ENCODE measurements at places on chromosomes 6 and 20.

- no peak for DNase-seq
Measured at GRCh38 chr20:49460916-49461315, 21.6 kb downstream of the KCNB1 start.

DNA sequence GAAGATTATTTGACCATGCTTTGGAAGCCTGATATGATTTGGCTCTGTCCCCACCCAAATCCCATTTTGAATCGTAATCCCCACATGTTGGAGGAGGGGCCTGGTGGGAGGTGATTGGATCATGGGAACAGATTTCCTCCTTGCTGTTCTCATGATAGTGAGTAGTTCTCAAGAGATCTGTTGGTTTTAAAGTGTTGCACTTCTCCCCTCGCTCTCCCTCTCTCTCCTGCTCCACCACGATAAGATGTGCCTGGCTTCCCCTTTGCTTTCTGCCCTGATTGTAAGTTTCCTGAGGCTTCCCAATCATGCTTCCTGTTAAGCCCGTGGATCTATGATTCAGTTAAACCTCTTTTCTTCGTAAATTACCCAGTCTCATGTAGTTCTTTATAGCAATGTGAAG is 21.7 kb upstream of the FAM217A start:
- no peak for DNase-seq

DNA sequence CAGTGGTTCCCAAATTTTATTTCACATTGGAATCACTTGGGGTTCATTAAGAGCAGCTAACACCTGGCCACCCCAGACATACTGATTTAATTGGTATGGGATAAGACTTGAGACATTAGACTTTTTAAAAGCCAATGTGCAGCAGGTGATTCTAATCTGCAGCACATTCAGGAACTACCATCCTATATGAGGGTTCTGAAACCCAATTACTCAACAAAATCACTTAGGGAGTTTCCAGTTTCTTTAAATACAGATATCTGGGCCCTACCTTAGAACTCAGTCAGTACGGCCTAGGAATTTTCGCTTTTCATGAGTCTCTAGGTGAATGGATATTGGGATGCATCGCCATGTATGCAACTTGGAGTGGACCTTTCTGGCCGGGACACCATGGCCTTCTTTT is 24.0 kb upstream of the L3MBTL3 start:
- no peak for DNase-seq

GRCh38 chr20:23362392-23363256 is 642 bp downstream of the GZF1 start:
- DNase-seq = no peak

- DNase-seq = no peak
Measured at GRCh38 chr20:47412083-47412482, 55.6 kb upstream of the ZMYND8 start.

- no peak for DNase-seq
Measured at GRCh38 chr6:143746202-143747119, 68.7 kb downstream of the PHACTR2 start.

- no peak for DNase-seq
Measured at GRCh38 chr6:7169296-7169721, 61.5 kb downstream of the RREB1 start.

- no peak for DNase-seq
Measured at GRCh38 chr6:135126034-135126433, 55.1 kb upstream of the MYB start.

DNA sequence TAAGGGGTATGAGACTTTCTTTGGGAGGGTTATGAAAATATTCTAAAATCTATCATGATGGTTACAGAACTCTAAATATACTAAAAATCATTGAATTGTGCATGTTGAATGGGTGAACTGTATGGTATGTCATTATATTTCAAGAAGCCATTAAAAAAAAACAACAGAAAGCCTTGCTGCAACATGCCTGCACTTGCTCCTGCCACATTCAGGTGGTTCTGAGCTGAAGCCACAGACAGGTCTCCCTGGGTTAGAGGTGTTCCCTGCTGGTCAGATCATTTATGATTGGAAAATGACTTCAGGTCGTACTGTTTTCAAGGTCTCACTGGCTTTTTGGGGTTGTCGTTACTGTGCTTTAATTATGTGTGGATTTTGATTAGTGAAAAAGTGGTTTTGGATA is 13.3 kb downstream of the GMPR start:
- no peak for DNase-seq

GRCh38 chr20:694496-694895 is 18.9 kb upstream of the SCRT2 start:
- no peak for DNase-seq

- DNase-seq = no peak
Measured at GRCh38 chr6:24126586-24127192, 674 bp downstream of the NRSN1 start.

DNA sequence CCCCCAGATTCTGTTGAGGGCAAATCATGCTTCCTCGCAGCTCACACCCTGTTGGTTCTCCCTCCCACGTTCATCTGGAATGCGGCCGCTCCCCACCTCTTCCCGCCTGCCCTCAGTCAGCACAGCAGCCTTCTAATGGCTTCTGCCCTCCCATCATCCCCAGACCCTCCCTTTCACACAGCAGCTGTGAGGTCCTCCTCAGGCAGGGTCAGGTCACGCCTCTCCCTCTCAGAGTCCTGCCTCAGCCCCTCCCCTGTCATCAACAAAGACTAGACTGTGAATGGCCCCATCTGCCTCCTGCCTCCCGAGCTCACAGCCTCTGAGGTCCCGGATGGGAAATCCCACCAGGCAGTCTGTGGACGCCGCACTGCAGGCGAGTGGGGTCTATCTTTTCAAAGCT is 7.9 kb upstream of the BHLHE23 start:
- no peak for DNase-seq

GRCh38 chr6:10487668-10488327 is 33.4 kb upstream of the GCNT2 start:
- no peak for DNase-seq

- DNase-seq = no peak
Measured at GRCh38 chr20:13261460-13262301, 40.6 kb downstream of the ISM1 start.

DNA sequence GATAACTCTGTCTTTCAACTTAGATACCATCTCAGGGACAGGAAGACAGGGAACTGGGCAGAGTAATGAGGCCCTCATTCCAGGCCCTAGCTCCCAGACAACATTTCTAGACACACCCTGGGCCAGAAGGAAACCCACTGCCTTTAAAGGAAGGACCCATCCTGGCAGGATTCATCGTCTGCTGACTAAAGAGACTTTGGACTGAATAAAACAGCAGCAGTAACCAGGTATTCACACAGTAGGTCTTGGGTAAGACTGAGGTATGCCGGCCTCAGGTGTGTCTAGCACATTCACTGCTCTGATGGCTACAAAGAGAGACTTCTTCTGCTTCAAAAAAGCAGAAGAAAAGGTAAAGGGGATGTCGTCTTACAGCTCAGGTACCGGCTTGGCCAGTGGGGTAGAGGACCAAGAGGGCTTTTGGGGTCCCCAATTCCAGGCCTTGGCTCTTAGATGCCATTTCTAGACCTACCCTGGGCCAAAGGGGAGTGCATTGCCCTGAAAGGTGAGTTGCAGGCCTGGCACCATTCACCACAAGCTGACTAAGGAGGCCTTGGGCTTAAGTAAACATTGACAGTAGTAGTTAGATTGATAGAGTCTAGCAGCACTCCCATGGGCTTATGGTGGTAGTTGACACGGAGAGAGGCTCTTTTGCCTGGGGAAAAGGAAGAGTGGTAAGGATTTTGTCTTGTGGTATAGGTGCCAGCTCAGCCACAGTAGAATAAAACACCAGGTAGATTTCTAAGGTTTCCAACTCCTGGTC is 13.4 kb downstream of the SNX14 start:
- DNase-seq = no peak

DNA sequence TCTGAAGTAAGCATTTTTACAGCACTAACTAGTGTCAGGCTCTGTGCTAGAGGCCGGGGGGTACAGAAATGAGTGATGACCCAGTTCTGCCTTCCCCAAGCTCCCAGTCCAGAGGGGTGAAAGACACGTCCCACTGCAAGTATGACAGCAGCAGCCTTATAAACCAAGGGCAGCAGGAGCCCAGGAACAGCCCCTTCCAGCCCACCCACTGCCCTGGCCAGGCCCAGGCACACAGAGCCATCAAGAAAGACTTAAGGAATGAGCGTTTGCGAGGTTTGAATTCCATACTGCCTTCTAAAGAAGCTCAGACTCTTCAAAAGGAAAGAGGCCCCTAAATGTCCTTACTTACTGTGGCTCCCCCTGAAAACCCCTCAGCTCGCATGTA is 10.0 kb downstream of the TRERF1 start:
- no peak for DNase-seq

- peak; percentile 2 for DNase-seq
Measured at GRCh38 chr6:51541847-51542246, 545.6 kb downstream of the PKHD1 start.

DNA sequence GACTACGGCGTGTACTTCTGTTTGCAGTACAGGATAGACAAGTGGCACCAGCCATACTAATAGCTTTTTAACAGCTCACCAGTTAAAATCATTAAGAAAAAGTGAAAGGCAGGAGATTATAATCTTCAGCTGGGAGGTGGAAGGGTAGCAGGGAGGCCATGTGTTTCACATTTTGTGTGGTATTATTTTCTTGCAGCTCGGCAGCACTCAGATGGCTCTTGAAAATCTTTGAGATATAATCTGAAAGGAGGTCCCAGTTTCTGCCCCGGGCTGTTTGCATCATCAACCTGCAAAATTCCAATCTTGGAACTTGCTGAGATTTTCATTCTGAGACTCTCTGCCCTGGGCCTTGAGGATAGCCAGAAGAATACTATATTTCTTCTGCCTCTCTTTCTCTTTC is 87.5 kb upstream of the HDAC2 start:
- no peak for DNase-seq

DNA sequence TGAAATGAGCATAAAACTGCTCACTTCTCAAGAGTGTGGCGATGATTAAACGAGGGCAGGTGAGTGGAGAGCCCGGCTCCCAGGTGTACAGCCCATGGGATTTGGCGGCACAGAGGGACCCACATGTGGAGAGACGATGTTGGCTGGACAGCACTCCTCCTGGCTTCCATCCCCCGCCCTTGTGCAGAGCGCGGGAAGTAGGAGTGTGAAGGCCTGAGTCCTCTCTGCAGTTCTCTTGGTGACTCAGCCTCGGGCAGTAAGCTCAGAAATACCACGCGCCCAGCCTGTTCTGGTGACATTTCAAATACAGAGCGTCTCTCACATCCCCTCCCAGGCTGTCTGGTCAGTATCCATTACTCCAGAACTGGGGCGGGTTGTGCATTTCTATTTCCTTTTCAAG is 94.2 kb upstream of the SRSF6 start:
- DNase-seq = no peak

DNA sequence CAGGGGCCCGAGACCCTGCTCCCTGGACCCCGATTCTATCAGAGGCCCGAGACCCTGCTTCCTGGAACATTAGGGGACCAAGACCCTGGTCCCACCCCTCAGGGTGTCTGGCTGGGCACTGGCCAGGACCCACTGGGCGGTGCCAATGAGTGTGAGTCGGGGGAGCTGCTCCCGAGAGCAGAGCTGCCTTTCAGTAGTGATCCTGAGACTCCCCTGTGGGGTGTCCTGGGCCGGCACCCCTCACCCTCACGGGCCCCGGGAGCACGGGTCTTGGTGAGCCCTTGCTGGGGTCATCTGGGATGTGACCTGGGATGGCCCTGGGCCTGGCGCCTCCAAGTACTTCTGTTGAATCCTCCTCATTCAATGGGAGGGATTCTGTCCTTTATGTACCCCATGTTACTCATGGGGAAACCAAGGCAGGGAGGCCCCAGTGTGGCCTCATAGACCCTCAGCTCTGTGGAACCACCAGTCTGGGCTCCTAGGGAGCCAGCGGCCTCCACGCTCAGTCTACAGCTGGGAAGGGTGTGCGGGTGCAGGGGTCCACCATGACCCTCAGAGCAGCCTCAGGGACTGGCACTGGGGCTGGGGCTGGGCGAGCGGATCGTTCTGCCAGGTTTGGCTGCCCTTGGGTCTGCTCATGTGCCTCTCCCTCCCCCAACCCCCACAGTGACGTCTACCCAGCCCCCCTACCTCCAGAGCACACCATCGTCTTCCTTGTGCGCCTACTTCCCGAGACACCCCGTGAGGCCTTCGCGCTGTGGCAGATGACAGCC is 25.6 kb downstream of the COL20A1 start:
- DNase-seq = no peak

DNA sequence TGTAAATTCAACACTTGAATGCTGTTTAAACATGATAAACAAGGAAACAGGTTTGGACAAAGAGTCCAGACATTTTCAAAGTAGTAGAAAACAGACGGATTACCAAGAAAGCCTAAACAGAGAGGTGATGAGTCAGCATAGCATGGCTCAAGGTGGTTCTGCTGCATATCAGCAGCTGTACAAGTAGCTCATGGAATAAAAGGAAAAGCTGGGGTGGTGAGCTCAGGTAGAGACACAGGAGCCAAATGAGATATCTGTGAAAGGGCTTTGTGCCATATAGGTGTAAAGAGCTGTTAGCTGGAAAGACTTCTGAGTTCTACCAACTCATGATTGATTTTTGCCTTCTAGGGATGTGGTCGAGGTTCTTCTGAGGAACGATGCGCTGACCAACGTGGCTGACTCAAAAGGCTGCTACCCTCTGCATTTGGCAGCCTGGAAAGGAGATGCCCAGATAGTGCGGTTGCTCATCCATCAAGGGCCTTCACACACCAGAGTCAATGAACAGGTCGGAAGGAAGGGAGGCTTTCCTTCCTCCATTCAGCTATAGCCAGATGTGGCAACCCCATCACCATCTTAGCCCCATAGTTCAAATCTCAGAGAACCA is 80.7 kb downstream of the ANKS1A start:
- DNase-seq = no peak

GRCh38 chr6:113392551-113393055 is 464.5 kb upstream of the MARCKS start:
- no peak for DNase-seq

DNA sequence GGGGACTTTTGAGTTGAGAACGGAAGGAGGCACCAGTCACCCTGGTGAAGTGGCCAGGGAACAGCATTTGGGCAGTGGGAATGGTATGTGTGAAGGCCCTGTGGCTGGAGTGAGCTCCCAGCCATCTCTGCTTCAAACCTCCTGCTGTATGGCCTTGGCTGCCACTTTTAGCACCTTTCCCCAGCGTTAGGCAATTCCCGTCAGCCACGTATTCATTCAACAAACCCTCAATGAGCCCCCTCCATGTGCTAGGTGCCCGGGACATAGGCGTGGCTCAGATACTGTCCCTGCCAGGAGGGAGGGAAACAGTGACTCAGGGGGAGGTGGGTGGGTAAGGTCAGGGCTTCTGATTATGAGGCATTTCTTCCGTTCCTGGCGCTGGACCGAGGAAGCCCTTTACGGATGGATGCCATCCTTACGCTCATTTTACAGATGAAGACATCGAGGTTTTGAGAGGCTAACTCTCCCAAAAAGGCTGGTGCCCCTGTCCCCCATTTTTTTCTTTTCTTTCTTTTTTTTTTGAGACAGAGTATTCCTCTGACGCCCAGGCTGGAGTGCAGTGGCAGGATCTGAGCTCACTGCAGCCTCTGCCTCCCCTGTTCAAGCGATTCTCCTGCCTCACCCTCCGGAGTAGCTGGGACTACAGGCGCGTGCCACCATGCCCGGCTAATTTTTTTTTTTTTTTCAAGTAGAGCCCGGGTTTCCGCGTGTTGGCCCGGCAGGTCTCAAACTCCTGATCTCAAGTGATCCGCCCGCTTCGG is 37.5 kb downstream of the SRC start:
- DNase-seq = no peak

GRCh38 chr20:53654932-53655624 is 61.4 kb upstream of the ZNF217 start:
- DNase-seq = no peak

GRCh38 chr20:38084425-38084951 is 50.9 kb downstream of the RPRD1B start:
- DNase-seq = no peak

GRCh38 chr6:2133716-2134310 is 111.6 kb downstream of the GMDS start:
- DNase-seq = no peak

All from NCI-H187 treated with DMSO at 0.1 percent for 48 hours (cell line).